ENCODE measurements at places on chromosomes 5 and 9.

- DNase-seq = no peak
Observed at GRCh38 chr5:97838214-97838613, 655.2 kb upstream of the RIOK2 start.

DNA sequence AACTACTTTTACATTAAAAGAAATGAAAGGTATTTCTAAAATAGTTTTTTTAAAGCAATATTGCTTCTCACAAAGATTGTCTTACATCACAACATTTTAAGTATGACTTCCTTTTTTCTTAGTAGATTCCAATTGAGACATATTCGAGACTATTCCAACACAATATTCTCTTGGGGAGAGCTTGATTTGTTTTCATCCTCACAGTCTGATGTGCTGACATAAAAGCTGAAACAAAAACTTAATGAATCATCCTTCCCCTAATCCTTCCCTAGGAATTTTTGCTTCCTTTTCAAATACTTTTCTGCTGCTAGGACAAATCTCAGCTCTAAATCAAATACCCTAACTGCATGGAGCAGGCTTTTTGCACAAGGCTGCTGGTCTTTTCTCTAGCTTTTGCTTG lies 245.8 kb upstream of the MAP3K1 start:
- no peak for DNase-seq

- DNase-seq = no peak
Observed at GRCh38 chr9:5561828-5562488, 51.6 kb downstream of the PDCD1LG2 start.

- DNase-seq = no peak
Observed at GRCh38 chr9:36006549-36007315, 30.0 kb upstream of the RECK start.

DNA sequence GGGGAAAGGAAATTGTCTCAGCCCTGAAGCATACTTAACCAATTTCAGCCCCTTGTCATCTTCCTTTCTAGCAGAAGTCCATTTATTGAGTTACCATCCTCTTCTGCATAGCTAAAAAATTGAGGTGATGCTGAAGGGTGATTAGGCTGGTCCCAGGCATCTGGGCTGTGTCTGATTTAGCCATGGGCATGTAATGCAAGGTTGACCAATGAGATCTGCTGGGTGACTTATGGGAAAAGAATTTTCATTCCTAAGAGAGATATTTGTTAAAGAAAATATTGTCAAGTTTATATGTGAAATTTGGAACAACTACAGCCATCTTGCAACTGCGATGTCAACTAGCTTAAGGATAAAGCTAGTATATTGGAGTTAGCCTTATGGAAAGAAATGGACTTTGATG lies 5.1 kb downstream of the ITGA2 start:
- DNase-seq = no peak

- no peak for DNase-seq
Observed at GRCh38 chr9:35406183-35406959, 83.5 kb upstream of the RUSC2 start.

- DNase-seq = no peak
Observed at GRCh38 chr9:4141296-4141695, 158.6 kb downstream of the GLIS3 start.

GRCh38 chr5:54577528-54577927 lies 60.0 kb downstream of the SNX18 start:
- DNase-seq = no peak

- no peak for DNase-seq
Observed at GRCh38 chr5:172841-173251, 18.4 kb upstream of the LRRC14B start.

DNA sequence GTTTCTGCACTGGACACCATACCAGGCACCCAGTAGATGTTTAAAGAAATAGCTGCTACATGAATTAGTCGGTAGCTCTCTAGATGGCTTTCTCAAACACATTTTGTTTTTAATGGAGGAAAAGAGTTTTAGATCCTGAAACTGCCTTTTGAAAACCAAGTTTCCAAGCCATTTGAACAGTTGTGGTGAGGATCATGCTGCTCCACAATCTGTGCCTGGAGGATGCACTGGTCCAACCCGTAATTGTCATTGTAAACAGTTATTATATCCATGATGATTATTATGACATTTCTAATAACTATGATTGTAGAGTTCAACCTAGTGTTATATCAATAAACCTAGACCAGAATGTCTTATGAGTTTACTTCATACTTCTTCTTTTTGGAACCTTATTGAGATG lies 35.9 kb upstream of the ZFAND5 start:
- no peak for DNase-seq

GRCh38 chr5:122221857-122222256 lies 90.2 kb upstream of the SNCAIP start:
- no peak for DNase-seq

GRCh38 chr5:103620851-103621547 lies 58.4 kb upstream of the NUDT12 start:
- no peak for DNase-seq
